ENCODE measurements at places on chromosomes 11 and 22.

GRCh38 chr11:64923151-64923661, 1.3 kb upstream of the PPP2R5B start:
- DNase-seq = no peak

DNA sequence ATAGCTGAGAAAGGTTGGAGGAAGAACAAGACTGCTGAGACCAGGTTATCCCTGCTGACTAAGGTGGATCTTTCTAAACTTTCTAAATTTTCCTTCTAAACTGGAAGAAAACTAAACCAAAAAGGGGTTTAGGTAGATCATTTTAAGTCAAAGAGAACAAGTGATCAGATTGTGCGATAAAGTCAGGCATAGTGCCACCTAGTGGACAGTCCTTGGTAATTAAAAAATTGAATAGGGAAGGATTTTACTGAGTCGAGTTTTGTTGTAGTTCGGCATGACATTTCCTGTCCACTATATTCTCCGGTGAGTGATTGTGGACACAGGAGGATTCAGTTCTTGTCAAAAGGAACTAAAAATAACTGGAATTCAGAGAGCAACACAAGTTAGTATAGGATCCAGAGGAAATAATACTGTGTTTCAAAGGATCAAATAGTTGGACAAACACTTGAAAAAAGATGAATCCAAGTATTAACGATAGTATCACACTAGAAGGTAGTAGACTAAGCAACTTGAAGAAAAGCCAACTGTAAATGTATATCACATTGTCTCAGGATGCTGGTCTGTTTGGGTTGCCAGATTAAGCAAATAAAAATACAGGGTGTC, 1236.4 kb downstream of the FAM181B start:
- peak; percentile 68 for DNase-seq

DNA sequence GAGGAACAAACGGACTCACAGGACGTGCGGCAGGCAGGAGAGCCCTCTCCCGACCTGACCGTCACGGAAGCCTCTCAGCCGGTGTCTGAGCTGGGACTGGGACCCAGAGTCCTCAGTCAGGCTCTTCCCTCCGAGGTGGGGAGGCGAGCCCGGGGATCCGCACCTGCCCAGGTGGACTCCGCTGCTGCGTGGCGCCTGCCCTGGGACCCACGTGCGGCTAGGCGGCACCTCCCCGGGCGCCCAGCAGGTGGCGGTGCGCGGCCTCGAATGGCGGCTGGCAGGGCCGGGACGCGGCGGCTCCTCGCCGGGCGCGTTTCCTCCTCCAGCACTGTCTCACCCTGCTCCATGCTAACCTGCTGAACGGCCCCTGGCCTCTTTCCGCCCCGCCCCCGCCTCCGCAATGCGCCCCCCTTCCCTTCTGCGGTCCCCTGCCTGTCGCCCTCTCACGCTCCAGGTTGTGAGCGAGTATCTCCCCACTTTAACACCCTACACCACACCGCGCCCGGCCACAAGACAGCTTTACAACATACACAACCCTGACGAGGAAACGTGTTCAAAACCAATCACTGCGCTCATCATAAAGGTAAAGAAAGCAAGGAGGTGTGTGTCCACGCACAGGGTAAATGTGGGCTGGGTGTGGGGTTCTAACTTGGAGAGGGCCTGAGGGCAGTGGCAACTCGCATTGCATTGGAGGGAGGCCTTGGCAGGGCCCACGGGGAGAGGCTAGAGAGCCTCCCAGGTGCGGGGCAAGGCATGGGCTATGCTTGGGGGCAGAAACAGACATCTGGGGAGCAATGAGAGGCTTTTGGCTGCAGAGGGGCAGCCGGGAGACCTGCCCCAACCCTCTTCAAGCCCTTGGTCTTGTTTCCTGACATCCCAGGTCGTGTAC, 25.9 kb upstream of the ATXN10 start:
- no peak for DNase-seq

DNA sequence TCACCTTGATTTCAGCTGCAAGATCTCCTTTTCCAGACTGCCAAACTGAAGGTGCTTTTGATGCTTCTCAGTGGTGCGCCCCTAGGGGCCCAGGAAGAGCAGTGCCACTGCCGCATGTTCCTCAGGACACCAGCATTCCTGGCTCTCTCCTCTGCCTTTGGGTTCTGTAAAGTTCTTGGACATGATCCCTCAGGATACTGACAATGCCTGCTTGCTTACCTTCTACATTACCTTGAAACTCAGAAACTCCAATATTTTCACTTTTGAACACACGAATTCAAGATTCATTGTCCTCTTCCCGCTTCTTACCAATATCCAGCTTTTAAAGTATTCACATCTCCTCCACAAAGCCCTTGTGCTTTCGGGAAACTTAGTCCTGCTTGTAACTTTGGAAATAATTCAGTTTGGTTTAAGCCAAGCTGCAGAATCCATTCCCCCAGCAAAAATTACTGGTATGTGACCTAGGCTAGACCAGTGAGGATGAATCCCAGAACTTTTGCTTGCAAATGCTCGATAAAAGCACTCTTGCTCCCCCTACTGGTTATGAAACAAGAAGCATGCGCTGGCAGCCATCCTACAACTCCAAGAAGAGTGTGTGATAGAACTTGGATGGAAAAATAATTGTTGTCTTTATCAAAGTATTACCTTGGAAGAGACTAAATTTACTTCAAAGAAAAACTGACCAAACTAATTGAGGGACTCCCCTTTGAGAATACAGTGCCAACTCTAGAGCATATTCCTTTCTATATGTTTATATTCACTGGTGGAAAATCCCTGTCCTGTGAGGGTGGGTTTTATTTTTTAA, 16.5 kb upstream of the OR5B21 start:
- DNase-seq = peak; percentile 74

DNA sequence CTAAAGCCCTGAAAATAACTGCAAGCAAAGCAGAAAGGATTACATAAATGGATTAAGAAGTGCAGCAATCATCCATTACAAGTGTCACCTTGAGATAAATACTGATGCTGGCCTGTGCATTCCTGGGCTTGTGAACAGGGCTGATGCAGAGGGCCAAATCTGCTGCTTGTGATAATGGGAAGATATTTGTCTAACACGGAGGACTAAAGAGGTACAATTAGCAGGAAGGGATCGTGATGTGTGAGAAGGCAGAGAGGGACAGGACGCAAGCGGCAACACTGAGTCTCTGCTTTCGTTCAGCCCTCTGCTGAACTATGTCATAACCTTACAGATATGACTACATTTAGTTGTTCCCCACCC, 107.7 kb upstream of the DDI1 start:
- DNase-seq = no peak

GRCh38 chr11:119169282-119169719, 776 bp downstream of the NLRX1 start:
- DNase-seq = peak; percentile 38

GRCh38 chr11:8656291-8656690, 26.2 kb downstream of the TRIM66 start:
- no peak for DNase-seq

DNA sequence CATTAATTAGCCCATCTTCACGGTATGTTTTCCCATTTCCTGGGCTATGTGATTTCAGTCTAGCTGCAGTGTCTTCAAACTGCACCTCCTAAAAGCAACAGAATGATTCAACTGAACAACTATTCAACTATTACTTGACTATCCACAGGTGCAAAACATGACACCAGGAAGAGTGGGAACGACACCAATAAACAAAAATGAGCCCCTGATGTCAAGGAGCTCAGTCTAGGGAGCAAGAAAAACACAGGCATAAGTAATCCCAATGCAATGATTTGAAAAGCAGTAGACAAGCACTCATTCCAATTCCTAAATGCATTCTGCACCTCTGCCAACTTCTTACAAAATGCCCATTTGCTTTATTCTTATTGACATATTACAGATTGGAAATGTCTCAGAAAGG, 285.6 kb downstream of the ETS1 start:
- no peak for DNase-seq

- no peak for DNase-seq
Measured at GRCh38 chr22:27270818-27271510, 530.6 kb downstream of the MN1 start.

DNA sequence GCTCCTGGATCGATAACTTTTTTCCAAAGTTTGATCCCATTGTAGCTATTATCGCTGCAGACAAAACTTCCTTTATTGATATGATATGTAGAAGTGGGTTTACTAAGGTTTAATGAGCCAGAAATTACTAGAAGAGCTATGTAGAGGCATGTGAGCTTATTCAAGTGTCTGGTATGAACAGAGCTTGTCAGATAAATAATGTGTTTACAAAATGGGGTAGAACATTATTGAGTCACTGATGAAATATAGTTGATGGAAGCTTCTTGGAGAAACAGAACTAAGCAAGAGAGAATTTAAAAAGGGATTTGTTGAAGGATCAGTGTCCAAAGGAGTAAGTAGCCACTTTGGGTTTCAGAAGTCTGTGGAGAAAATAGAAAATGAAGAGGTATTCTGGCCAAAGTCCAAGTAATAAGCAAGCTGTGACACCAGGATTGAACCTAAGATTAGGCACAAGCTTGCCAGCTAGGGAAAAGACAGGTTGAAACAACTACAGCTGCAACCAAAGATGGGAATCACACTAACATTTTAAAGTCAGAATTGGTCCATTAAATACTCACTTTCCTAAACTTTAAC, 104.3 kb downstream of the MAML2 start:
- no peak for DNase-seq

DNA sequence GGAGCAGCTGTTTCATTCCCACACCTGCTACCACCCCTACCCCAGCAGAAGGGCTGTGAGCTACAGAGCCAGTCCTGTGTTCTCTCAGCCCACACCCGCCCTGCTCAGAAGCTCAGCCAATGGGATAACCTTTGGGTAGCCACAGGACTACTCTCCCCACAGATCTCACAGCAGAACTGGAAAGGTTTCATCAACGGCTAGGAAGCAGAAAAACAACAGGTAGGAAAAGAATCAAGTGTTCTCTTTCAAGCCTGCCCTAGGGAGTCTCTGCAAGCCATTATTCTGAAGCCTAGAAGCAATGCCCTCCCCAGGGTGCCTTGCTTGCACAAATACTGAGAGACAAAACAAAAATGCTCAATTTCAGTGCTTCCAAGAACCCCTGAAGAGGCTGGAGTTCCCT, 77.2 kb downstream of the TMPRSS5 start:
- no peak for DNase-seq

GRCh38 chr22:37896181-37896592, 9.9 kb upstream of the MICALL1 start:
- no peak for DNase-seq

Data from SW 1271 (cell line).